ENCODE measurements at places on chromosomes 3 and 15.

DNA sequence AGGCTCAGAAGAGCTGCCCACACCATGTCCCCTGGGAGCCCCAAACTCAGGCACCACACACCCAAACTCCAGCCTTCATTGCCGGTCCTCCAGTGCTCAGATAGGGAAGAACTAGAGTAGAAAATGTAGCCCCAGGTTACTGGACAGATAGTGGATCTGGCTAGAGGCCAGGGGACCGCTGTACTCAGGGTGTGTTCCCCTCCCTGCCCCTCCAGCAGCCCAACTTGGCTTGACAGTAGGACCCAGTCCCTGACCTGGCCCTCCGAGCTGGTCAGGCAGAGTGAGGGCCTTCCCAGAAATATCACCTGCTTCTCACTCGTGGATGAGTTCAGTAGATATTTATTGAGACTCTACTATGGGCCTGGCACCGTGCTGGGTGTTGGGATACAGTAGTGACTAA is 100.0 kb downstream of the CORO2B start:
- no peak for DNase-seq

DNA sequence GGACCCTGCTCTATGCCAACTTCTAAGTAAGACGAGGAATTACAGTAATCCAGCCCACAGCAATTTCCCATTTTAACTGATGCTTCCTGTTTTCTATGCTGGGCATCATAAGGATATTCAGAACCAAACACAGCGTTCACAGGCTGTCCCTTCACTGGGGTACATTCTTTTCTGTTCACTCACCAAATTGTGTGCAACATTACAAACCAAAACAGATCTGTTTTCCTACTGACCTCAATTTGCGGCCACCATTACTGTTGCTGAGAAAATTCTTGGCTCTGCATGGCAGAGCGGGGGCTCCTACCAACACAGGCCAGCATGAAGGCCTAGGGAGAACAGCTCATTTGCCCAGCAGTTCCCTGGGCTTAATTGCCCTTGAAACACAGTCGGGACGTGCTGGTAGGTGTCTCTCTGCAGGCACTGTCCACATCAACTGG is 76.5 kb downstream of the MYO1E start:
- no peak for DNase-seq

DNA sequence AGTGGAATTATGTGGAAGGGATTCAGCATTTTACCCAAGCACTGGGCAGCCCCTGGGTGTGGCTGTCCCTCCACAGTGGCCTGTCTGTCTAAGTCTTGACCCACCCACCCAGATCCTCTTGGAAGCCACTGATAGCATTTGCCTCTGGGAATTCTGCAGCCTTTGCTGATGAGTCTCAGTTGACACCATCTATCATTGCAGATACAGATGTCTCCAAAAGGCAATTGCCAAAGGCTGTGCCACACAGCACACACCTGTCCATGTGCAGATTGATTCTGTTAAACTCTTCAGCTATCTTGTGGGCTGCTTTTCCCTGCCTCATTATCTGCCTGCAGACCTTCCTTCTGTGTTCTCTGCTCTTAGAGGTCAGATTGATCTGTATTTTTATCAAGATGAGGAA is 18.1 kb downstream of the CX3CR1 start:
- no peak for DNase-seq

GRCh38 chr3:141452045-141452444 is 34.8 kb upstream of the RASA2 start:
- no peak for DNase-seq

DNA sequence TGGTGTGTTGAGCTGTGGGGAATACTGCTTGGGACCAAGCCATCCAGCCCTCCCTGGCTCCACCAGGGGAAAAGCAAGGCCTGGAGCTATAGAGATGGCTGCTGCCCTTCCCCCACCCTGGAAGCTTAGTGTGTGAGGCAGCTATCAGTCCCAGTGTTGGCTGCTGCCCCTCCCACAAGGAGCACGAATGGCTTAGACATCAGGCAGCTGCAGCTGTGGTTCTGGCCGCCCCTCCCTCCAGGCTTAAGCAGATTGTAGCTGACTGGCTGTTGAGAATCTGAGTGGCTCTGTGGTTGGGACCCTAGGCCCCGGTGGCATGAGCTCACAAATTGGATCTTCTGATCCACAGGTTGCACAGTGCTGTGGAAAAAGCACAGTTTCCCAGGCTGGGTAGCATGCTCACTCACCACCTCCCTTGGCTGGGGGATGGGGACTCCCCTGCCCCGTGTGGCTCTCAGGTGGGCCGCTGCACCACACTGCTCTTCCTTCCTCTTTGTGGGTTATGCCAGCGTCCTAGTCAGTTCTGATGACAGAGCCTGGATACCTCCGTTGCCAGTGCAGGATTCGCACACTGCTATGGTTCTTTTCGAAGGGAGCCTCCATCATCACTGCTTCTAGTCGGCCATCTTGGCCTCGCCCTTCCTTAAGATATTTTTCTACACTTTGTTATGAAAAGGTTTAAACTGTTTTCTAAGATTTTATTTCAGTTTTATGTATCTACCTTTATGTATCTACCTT is 21.2 kb upstream of the SUCNR1 start:
- no peak for DNase-seq

- DNase-seq = peak; percentile 41
These were observed 84.8 kb downstream of the PPCDC start for GRCh38 chr15:75107908-75108838.

- no peak for DNase-seq
These were observed 11.7 kb upstream of the LACTB start for GRCh38 chr15:63109920-63110319.

DNA sequence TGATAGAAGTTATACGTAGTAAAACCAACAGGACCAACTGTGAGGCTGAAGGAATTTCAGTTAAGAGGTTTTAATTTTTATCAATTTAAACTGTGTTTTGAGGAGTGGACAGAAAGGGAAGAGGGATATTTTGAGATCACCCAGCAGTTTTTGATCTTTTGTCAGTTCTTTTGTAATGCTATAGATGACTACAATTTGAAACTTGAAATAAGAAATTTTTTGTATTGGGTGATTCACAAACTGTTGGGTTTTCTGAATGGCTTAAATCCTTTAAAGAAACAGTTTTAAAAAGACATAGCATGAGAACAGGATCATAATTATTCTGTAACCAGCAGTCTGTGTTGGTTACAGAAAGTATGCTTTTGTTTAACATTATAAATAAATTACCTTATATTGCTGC is 67.4 kb downstream of the TCF12 start:
- DNase-seq = no peak

- DNase-seq = no peak
These were observed 6.5 kb downstream of the ARHGEF3 start for GRCh38 chr3:56795097-56795828.

DNA sequence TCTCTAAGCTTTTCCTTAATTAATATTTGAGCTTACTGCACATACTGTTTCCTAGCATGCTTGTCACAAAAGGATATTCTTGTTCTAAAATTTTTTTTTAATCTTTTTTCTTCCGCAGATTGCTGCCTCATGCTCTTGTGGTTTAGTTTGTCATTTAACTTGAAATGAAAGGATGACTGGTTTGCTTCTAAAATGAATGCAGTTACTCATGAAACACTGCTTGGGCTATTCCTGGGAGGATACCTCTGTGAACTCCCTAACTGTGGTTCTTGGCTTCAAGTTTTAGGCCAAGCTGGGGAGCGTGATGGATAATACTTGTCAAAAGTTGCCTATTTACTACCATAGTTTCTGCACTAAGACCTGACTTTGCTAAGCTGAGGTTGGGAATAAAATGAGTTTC is 64.0 kb downstream of the USP13 start:
- no peak for DNase-seq

GRCh38 chr3:141798448-141798845 is 35.2 kb downstream of the GRK7 start:
- DNase-seq = no peak
